ENCODE measurements at places on chromosomes 11 and 22. TPM values are rescaled to one million over a fixed set of nuclear protein-coding genes. Genes with fewer than 3 reads are reported as not detected.

- no peaks in the 10 kb centered on the region for H3K36me3 ChIP-seq
- no peak overlapping the region for H3K27ac ChIP-seq
- no peaks in the 10 kb centered on the region for H3K4me1 ChIP-seq
- H3K27me3 ChIP-seq = no peaks in the 10 kb centered on the region
- H3K4me3 ChIP-seq = no peak overlapping the region
Measured at GRCh38 chr11:120137187-120137610, 714 bp downstream of the TRIM29 start.

- no peak for DNase-seq
- H3K27ac ChIP-seq = peak overlapping the region; percentile 78
- H3K4me3 ChIP-seq = peak overlapping the region; percentile 72
- H3K27me3 ChIP-seq = no peaks in the 10 kb centered on the region
- no peaks in the 10 kb centered on the region for H3K36me3 ChIP-seq
Measured at GRCh38 chr11:70399681-70400112, 1.4 kb downstream of the CTTN start.

DNA sequence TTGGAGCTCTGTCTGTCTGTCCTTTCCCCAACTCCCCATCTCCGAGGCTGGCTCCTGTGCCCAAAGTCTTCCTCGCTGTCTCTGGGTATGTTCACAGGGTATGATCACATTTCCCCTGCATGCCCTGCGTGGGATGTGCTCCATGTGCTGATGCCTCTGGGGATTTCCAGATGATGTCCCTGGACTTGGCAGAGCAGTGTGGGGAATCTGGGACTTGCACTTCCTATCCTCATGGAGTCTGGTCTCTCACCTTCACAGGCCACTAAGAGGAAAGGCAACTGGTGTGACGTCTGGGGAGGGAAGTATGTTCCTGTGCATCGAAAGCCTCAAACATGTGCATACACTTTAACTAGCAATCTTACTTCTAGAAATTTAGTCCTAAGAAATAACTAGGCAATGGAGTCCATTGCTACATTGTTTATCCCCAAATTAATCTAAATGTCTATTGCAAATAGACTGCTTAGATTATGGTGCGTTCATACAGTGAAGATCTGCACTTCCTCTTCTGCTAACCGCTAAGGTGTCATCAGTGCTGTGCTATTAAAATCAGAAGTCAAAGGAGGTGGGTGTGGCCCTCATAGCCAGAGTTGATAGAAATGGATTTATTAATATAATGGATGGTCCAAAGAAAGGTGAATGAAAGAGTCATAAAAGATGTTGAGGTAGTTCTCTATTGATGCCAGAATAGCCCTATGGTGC lies 20.8 kb downstream of the TIMP3 start:
- peaks cover 39% of the 10 kb centered on the region for H3K4me1 ChIP-seq
- no peaks in the 10 kb centered on the region for H3K36me3 ChIP-seq
- H3K4me3 ChIP-seq = no peak overlapping the region
- DNase-seq = no peak
- no peaks in the 10 kb centered on the region for H3K27me3 ChIP-seq
- H3K27ac ChIP-seq = no peak overlapping the region

DNA sequence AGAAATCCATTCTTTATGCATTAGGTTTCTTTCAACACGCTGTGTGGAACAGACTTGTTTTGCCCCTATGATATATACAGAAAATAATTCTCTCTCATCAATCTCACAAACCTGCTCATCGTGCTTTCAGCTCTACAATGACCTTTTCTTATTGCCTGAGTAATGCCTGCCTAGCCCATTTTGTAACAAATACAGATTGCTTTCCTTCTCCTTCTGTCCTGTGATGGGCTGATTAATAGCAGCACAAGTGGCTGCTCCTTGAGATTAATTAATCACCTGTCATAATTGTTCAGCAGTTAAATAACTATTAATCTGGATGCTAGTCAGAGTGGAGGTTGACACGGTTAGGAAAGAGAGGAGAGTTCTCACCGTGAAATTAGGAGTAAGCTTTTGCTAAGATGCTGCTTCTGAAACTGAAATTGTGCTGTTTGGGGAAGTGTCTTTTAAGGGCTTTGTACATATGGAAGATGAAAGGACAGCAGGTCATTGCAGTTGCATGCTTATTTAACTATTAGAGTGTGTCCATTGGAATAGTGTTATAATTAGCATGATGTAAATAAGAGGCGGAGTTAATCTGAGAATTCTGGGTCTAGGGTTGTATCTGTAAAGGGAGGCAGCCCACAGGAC lies 1430.5 kb downstream of the FAM181B start:
- H3K4me1 ChIP-seq = no peaks in the 10 kb centered on the region
- H3K27me3 ChIP-seq = no peaks in the 10 kb centered on the region
- DNase-seq = no peak
- H3K4me3 ChIP-seq = no peak overlapping the region

The PATE2 gene
- total RNA-seq = not detected

The NOX4 gene
- 13.0 TPM for total RNA-seq

Data from kidney (tissue), 22 donors.